ENCODE measurements at places on chromosomes 1 and 21.

DNA sequence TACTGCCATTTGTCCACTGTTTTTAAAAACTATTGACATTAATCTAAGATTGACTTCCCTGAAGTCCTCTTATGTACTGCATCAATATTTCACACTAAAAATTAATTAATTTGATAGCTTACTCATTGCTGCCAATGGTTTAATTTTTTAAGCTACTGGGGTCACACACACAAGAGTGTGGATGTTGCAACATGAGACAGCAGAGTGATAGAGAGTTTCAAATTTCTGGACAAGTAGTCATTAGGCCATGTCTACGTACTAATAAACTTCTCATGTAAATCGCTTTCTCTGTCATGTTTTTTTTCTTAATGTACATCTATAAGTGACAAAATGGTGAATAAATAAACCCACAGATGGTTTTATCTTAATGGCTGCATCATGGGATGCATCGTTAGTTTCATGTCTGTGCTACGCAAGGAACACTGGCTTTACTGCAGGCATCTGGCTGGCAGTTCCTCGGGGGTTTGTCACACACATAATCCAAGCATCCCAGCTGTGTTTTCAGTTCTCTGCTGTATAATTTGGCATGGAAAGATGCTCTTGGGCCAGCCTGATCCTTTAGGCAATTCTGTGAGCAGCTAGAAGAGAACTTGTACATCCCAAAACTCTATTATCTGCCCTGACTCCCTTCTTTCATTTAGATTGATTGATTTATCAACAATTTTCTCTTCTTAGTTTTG, 16.4 kb upstream of the CHODL start:
- no peak for DNase-seq

DNA sequence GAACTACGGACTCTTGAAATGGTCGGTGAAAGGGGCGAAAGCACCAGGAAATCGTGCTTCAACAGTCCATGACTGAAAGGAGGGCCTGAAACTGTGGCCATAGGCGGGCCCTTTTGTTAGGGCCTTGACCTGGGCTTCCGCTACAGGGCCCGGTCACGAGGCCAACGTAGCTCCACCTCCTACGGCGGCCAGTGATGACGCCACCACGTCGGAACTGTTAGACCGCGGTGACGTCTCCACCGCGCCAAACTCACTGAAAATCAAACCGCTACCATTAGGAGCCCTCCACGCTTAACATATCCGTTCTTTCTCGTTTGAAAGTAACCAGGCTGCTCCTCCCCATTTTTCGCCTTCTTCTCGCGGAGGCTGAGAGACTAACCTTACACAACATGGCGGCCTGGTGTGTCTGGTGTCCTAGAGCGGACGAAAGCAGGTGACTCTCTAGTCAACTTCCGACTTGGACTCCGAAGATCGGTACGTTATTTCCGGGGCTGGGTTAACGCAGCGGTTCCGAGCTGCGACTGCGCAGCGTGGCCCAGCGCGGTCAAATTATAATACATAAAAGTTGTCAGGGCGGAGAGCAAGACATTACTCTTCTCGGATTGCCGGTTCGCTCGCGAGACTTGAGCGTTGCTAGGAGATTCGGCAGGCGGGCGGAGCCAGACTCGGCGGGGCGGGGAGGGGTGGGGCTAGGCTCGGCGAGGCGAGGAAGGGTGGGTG, 371 bp upstream of the CACYBP start:
- peak; percentile 96 for DNase-seq

GRCh38 chr1:206590025-206590758, 22.1 kb downstream of the EIF2D start:
- no peak for DNase-seq

- DNase-seq: no peak
Measured at GRCh38 chr21:39452207-39452969, 618 bp downstream of the SH3BGR start.

GRCh38 chr1:42931911-42932422, 26.7 kb downstream of the SLC2A1 start:
- peak; percentile 56 for DNase-seq

DNA sequence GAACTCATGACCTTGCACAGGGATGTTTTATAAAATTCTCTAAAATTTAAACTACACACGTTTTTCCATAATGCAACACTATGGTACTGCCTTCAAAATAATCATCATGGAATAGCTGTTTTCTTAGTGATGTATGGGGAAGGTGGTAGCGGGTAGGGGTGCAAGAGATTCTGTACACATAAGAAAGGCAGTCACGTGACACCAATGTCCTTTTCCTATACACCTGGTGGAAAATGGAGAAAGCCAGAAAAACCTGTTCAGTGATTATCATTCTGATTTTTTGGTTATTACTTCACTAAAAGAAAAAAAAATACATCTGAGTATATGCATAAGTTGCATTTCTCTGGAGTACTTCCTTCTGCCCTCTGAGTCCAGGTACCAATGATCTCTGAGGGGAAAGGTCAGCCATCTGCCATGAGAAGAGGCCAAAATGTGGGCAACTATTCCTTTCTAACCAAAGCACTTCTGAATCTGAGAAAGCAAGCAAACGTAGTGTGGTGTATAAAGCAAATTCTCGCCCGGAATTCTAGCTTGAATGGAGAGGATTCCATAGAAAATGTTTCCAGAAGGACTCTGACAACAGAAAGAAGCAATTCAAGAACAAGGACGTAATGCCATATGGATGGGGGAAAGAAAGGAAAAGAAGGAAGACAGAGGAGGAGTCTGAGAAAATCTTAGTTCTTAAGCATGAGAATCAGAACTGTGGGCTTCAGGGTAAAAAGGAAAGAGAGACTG, 137.3 kb downstream of the RERE start:
- DNase-seq: no peak

DNA sequence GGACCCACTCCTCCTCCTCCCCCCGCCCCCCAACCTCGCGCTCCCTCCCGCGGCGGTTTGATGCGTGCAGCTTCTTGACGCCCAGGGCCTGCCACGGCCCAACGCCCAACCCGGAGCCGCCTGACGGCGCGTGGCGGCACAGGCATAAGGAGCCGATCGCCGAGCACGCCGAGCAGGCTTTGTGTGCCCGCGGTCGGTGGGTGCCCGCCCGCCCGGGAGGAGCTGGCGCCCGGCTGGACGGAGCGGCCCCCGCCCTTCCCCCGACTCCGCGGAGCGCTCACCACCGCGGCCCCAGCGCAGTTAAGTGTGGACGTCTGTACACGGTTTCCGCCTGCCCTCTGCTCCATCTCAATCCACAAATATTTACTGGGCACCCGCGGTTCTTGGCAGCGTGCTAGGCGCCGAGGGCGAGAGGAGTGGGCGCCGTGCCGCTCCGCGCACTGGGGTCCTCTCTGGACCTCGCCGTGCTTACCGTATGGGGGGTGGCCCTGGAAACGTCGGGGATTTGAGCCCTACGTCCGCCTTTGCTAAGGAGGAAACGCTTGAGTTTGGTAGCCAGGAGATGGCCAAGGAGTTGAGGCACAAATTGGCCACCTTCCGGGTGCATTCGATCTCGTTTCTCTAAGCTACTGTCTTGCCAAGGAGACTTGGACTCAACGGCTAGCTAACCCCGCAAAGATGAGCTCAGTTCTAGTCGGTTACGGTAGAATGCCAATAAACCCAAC, 444 bp upstream of the HDGF start:
- DNase-seq: peak; percentile 98

DNA sequence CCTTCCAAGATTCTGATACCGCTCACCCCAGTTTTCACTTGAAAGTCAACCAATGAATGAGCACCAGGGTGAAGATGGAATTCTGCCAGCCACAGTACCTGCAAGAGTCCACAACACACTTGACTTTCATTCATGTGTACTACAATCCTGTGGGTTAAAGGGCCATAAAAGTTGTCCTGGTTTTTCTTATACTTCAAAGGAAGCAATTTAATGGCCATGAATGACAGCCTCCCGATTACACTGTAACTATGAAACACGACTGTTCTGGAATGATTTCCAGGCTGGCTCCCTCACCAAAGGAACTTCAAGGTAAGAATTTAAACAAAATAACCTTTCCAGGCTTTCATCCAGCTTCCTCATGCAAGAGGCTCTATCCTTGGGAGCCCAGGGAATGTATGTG, 502.8 kb downstream of the SMYD3 start:
- DNase-seq: no peak

DNA sequence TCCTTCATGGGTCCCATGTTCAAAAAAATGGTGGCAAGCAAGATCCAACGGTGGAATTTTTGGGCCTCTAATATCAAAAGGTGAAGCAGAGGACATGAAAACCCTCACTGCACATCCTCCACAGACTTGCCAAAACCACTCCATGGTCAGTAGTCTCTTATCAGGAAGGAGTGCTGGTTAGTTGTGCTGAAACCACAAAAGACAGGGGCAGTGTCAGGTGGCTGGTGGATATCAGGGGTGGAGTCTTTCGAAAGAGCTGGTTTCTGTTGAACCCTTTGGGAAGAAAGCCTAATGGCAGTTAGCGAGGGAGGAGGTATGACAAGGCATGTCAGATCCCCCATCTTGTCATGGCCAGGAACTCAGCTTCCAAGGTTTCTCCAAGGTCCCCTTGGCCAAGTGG, 395.9 kb upstream of the CAMK1G start:
- no peak for DNase-seq

- DNase-seq: peak; percentile 93
Measured at GRCh38 chr1:26233903-26234643, at the start of gene CEP85. TSS of gene CEP85 (plus strand) at chr1:26234200. CDS start at chr1:26239784, 5,584 bp downstream.

DNA sequence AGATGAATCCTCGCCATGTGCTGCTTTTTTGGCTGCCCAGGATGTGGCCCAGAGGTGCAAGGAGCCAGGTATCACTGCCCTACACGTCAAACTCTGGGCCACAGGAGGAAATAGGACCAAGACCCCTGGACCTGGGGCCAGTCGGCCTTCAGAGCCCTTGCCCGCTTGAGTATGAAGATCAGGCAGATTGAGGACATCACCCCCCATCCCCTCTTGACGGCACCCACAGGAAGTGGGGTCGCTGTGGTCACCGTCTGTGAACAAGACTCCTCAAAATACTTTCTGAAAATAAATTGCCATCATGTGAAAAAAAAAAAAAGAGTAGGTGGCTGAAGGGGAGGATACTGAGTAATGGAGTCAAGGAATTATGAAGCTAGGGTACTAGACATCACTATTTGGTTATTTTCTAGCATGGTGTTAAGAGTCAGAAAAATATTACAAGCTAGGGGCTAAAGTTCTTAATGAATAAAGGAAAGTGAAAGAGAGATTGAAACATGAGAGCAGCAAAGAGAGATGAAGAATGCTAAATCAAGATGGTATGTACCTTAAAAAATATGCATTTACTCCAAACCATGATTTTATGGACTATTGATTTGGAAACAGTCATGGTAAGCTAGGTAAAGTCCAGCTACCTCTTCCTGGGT, 84.9 kb downstream of the CLEC20A start:
- no peak for DNase-seq

DNA sequence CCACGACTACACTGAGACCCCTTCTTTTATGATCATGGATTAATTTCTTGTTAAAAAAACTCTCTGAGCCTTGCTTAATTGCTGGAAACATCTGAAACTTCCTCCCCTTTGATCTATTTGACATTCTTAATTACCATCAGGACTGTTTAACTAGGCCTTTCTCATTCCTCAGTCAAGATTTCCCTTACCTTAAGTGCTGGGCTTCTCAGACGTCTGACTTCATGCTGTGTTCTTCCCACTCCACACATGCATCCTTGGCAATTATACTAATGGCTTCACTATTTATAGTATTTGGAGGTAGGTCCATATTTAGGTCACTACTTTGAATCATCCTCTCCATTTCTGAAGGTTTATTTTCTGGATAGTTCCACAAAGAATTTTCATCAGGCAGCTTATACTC, 341.3 kb upstream of the TMPRSS15 start:
- DNase-seq: no peak

DNA sequence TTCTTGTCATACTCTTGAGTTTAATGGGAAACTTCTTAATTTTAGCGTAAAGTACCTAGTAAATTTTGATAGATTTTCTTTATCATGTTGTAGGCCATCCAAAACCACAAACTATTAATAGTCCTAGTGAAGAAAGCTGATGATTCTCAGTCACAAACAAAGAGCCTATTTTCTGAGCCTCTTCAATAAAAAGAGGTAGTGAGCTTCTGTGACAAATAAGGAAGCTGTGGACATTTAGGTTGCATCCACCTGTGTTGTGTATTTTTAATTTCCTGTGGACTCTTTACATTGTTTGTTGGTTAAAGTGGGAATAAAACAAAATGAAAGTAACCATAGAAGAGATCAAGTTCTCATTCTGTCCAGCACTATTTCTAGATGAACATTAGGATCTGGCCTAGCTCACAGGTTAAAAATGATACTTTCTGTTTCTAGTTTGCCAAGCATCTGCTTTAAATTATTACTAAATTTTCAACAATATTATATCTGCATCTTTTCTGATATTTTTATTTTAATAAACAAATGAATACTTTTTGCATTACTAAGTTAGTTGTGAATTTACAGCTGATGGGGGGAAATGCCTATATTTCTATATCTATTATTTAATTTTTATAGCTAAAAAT, 702.2 kb upstream of the ADGRL4 start:
- DNase-seq: no peak

DNA sequence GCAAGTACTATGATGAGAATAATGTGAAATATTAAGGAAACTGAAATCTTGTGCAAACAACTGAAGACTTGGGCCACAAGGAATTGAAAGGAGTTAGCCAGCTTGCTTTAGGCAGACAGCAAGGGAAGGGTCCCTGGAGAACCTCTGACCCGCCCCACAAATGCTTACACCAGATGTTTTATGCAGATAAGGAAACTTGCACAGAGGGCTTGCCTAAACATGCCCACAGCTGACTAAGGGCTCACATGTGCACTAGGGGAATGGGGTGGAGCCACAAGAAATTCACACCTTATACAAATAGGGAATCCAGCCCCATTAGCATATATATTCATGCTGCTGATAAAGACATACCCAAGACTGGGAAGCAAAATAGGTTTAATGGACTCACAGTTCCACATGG, 86.1 kb upstream of the CYYR1 start:
- no peak for DNase-seq

DNA sequence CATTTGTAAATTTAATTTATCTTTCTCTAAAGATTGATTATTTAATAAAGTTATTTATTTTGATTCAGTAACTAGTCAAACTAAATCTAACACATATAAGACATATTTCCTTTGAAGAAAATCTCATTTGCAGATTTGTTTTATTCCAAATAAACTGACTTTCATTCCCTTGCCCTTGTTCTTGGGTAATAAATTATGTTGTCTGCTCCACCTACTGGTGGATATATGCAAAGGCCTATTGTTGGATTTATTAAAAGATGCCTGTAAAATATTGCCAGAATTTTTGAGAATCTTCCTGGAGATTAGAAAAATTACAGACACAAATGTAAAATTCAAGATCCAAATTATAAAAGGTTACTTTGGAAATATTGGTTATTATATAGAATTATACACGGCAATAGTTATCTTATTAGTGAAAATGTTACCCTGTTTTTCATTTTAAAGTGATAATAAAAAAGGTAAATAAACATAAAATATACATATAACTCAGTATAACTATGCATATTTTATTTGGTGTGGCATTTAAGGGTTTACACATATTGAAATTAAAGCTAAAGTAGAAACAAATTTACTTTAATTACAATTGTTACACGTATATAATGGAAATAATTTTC, 116.1 kb downstream of the SPATA17 start:
- DNase-seq: no peak

Measured in activated gamma-delta T cell (primary cell).